ENCODE measurements at places on chromosomes 3 and 15.

- DNase-seq: no peak
Measured at GRCh38 chr3:141530415-141530768, 43.6 kb downstream of the RASA2 start.

- DNase-seq: no peak
Measured at GRCh38 chr15:96049323-96049722, 281.2 kb upstream of the NR2F2 start.

GRCh38 chr3:147937341-147937740, 528.2 kb downstream of the ZIC1 start:
- DNase-seq: no peak

DNA sequence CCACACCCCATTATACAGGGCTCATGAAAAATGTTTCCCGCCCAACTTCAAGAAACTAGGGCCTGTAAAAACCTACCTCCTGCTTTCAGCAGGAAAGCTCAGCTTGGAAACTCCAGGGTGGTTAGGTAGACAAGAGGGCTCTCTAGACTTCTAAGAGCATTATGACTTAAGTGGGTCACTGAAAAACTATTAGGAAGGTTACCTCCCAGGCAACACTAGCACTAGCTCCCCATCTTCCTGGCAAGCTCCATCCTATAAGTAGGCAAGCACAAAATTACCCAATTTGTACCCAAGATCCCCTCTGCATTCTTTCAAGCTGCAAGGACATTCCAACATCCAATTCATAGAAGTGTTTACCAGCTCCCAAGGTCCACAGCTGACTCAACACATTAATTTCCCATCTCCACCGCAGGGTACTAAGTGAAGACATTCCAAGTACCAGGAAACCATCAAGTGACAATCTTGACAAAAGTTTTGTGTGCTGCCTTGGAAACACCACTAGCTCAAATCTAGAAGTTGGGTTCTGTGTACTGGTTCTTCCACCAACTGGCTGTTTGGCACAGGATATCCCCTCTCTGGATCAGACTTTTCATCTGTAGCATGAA, 46.9 kb downstream of the WNT5A start:
- no peak for DNase-seq

DNA sequence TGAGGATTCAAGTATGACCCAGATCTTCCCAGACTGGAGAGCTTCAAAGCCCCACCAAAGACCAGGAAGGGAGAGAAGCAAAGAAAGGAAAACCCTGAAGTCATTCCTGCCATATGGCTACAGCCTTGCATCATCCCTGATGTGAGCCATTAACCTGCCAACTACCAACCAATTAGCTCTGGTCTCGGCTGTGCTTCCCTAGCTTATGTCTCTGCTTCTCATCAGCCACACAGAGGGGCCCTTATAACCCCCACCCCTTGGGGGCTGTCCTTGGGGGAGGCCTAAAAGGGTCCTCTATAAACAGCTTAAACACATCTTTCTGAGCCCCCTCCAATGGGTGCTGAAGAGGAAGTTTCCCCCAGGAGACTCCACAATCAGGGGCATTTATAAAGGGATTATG, 52.8 kb downstream of the NOX5 start:
- DNase-seq: no peak

DNA sequence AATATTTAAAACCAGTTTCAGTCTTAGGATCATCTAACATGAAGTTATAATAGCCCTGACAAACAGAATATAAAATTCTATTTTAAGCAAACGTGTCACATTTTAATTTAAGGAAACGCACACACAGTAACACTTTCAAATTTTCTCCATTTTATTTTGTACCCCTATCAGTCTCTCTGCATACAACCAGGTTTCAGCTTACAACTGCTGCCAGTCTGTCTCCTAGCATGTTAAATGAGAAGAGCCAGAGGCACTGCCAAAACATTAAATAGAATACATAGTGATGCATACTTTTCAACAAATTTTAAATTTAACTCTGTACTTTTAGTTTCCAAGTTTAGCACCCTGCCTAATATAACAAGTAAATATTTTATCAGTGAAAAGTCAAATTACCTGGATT, 60.8 kb downstream of the UACA start:
- no peak for DNase-seq

- DNase-seq: no peak
Measured at GRCh38 chr3:183497313-183497712, 58.2 kb downstream of the KLHL6 start.

- no peak for DNase-seq
Measured at GRCh38 chr3:194342861-194343560, 8.1 kb downstream of the CPN2 start.

- no peak for DNase-seq
Measured at GRCh38 chr3:76178412-76178811, 393.1 kb upstream of the ZNF717 start.

DNA sequence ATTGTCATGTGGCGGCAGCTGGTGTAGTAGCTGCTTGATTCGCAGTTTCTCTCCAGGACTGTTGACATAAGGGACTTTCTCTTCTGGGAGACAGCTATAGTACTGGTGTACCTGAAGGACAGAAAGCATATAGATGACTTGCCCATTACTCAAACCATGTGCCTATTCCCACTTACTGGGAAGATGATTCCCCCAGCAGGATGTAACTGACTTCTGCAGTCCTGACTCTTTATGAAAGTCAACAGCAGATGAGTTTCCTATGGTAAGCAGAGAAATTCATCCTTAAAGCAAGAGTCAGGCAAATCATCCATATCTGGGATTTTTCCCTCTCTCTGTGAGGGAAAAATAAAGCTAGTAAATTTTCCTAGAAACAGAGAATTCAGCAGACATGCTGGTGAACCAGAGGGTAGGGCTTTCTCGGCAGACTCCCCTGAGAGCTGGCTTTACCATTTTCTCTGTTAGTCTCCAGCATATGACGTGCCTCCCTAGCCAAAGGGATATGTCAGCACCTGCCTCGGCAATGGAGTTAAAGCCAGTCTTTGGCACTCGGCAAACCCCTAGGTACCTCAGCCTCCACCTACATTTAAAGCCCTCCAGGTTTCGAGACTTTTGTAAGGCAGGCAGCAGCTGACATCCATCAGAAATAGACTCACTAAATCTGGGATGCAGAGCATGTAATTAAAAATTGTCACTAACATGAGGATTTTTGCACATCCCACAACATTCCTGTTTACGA, 62.1 kb downstream of the PRICKLE2 start:
- DNase-seq: no peak

GRCh38 chr3:106185949-106186348, 317.1 kb upstream of the CBLB start:
- DNase-seq: no peak

DNA sequence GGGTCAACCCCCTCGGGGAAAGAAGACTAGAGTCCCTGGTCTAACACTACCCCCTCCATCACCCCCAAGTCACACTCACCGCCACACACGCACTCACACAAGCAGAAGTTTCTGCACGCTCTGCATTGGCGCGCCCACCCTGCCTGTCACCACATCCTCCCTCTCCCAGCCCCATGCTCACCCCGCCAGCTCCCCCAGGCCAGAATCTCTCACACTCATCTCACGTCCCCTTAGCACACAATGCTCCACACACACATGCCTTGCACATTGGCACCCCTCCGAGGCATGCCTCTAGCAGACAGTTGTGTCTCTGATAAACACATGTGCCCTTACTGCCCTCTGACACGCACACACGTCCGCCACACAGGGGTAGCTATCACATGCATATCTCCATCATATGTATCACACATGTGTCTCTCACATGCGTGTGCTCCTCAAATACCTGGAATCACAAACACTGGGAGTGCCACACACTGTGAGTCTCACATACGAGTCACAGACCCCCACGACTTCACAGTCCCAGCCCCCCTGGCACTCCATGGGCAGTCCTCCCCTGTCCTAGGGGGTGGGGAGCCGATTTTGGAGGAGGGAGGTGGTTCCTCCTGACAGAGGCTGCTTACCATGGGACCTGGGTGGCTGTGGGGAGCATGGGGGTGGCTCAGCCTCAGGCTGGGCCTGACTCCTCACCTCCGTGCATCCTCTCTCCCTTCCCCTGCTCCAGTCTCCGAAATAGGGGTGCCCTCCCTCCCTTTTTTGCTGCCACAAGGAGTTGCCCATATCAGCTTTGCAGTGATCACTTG, 898 bp downstream of the FBLN2 start:
- no peak for DNase-seq

Data from NCI-H2081 treated with DMSO at 0.1 percent for 48 hours (cell line).